ENCODE measurements at places on chromosomes 6 and 20.

GRCh38 chr6:28771401-28772267 lies 152.2 kb downstream of the TRIM27 start:
- no peak for DNase-seq

GRCh38 chr20:14996883-14997672 lies 659.7 kb upstream of the FLRT3 start:
- no peak for DNase-seq

- DNase-seq: no peak
These were observed 88.9 kb downstream of the HIVEP2 start for GRCh38 chr6:142855893-142856623.

DNA sequence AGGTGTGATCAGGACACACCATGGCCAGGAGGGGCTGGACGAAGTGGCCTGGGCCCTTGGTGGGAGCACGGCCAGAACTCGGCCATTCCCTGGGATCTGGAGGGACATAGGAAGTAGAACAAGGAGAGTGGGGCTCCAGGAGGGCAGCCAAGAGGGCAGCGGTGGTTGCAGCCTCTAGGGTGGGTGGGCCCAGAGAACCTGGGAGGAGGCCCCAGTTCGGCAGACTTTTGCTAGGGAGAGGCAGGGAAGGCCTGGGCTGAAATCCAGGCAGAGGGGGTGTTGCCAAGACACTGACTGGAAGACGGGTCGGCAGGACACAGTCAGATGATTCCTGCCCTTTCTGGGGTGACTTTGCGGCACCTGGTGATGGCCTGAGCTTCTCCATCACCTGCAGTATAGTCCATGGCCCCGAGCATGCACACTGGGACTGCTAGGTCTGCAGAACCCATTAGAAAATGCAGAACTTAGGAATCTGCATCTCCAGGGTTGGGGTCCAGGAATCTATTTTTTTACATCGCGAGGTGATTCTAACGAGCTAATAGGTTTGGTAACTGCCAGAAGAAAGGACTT lies 224.8 kb downstream of the SYNDIG1 start:
- DNase-seq: no peak

GRCh38 chr6:21633511-21634109 lies 40.1 kb downstream of the SOX4 start:
- no peak for DNase-seq

GRCh38 chr6:142914369-142914768 lies 30.6 kb downstream of the HIVEP2 start:
- no peak for DNase-seq

DNA sequence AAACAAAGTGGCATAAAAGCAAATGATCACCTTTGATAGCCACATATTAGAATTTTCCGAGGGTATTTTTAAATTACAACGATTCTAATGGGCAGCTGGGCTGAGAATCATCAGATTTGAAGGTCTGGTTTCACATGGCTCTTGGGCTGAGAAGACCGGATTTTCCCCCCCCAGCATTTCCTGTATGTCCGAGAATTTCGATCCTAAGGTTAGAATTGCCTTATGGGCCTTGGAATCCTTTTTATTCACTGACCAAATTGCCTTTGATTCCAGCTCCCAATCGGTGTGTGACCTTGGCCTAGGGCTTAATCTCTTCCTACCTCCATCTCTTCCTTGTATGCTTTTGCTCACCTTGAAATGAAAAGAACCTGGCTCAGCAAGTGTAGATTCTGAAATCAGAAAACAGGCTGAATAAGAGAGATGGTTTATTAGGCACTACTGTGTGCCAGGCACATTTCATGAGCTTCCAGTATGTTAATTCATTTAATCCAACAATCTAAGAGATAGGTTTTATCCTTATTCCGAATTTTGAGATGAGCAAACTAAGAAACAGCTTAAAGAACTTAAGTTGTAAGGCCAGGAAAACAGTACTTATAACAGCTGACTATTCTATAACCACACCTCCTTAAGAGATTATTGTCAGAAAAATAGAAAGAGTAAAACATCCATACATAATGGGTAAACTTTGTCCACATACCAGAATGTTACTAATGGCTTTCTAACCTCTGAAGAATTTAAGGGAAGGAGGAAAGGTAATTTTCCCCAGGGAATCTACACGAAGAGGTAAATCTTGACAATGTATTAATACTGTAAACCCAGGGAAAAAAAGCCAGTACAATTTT lies 39.4 kb downstream of the HFE start:
- no peak for DNase-seq

GRCh38 chr20:23082846-23083552 lies 3.1 kb downstream of the CD93 start:
- no peak for DNase-seq

DNA sequence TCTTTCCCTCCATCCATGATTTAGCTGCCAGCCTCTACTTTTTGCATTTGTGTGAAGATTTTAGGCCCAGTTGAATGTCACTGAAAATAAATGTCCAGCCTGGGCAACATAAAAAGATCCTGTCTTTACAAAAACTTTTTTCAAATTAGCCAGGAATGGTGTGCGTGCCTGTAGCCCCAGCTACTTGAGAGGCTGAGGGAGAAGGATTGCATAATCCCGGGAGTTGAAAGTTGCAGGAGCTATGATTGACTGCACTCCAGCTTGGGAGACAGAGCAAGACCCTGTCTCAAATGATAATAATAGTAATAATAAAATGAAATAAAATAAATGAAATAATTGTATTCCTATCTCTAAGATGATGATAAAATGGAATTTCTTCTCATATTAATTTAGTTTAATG lies 5.0 kb upstream of the GFOD1 start:
- no peak for DNase-seq

- no peak for DNase-seq
These were observed 7.7 kb upstream of the GFRA4 start for GRCh38 chr20:3670945-3671344.

DNA sequence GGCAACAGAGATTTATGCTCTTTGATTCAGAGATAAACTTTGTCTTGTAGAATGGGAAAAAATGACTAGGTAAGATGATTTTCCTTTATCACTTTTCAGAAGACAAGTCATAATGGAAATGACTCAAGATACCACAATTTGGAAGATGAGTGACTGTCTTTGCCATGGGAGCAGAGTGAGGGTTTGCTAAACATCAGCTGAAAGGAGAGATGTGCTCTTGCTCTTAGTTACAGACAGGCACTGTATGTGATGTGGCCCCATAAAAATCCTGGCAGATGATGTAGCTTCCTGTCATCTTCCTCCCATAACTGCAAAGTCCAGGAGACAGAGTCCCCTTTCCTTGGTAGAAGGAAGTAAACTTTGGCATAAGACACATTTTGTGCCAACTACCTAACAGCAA lies 47.6 kb downstream of the BACH2 start:
- no peak for DNase-seq

- no peak for DNase-seq
These were observed 44.6 kb downstream of the DPPA5 start for GRCh38 chr6:73309535-73309784.

DNA sequence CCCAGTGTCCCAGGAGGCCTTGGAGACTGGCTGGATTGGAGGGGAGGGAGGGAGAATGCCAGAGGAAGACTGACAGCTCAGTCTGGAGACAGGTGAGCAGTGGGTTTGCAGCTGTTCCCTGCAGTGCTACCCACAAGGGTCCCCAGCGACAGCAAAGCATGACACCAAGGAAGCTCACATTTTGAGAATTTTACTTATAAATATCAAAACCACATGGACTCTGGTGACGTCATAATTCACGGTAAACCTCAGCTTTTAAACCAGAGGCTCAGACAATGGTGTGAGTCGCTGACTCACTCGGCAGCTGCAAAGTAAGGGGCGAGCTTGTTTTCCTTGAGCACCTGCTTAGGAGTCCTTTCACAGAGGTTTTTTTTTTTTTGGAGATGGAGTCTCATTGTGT lies 65.2 kb downstream of the THBS2 start:
- peak; percentile 16 for DNase-seq

DNA sequence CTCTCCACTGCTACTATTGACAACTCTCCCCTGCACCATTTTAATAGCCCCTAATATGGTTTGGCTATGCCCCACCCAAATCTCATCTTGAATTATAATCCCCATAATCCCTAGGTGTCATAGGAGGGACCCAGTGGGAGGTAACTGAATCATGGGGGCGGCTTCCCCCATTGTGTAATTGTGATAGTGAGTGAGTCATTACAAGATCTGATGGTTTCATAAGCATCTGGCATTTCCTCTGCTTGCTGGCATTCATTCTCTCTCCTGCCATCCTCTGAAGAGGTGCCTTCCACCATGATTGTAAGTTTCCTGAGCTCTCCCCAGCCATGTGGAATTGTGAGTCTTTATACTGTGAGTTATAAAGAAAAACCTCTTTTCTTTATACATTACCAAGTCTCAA lies 74.1 kb upstream of the TCF21 start:
- peak; percentile 49 for DNase-seq

GRCh38 chr20:10565922-10566897 lies 107.6 kb downstream of the JAG1 start:
- DNase-seq: no peak

DNA sequence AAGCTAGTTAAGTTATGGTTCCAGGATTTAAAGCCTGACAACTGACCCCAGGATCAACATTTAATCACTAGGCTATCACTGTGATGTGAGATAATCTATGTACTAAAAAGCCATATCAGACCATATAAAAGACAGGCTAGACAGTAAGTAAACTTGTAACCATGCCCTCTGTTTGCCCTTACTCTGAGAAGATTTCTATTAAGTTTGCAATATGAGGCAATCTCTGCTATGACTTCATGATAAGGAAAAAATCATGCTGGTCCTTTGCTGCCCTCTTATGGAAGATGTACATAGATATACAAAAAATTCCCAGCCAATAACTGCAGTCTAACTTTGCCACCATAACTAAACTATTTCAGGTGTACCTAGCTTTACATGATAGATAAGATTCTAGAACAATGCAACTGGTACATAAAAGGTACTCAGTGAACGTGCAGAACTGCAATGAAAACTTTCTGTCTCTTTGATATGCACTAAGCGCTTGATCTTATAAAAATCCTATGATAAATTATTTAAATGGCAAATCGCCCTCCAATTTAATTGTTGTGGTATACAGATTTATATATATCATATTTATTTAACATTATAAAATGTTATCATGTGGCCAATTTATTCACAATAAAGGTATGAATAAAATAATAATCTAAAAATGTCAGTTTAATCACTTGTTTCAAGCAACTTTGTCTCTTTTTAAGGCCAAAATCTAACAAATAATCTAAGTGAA lies 70.5 kb downstream of the FAM217A start:
- DNase-seq: peak; percentile 66

GRCh38 chr6:101853231-101854085 lies 459.9 kb downstream of the GRIK2 start:
- DNase-seq: no peak

- no peak for DNase-seq
These were observed 279.0 kb downstream of the MAFB start for GRCh38 chr20:40410028-40410427.

- DNase-seq: no peak
These were observed 417.7 kb upstream of the JARID2 start for GRCh38 chr6:14828201-14828611.

DNA sequence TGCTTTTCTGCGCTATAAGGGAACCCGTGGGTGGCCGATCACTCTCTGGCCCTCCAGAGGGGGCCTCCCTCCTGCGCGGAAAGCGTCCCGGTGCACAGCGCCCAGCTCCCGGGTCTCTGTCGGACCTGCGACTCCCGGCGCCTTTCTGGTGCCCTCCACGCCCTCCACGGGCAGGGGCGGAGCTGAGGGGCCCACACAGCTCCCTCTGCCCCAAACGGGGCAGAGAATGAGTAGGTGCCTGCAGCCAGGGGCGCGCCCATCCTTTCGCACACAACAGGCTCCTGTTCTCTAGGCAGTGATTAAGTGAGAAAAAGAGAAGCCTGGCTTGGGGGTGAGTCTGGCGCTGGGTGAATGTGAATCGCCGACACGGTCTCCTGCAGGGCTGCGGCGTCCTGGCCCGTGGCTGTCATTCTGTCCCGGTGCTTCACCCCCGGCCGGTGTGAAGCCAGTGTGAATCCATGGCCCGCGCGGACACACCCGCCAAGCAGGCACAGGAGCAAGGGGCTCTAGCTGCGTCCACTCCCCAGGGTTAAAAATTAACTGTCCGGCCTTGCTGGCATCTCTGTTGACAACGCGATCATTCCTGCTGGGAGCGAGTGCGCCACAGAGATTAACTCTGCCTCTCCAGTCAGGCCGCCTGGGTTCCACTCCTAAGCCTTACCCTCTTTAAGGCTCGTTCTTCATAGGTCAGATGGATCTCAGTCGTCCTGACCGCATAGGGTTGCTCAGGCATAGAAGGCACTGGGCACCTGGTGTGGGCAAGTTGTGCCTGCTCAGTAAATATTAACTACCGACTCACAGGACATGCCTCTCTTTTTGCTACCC lies 88.8 kb downstream of the PCSK2 start:
- no peak for DNase-seq

- DNase-seq: no peak
These were observed 28.5 kb upstream of the GFOD1 start for GRCh38 chr6:13515912-13516311.

- DNase-seq: no peak
These were observed 21.5 kb downstream of the COL9A3 start for GRCh38 chr20:62838128-62838891.

DNA sequence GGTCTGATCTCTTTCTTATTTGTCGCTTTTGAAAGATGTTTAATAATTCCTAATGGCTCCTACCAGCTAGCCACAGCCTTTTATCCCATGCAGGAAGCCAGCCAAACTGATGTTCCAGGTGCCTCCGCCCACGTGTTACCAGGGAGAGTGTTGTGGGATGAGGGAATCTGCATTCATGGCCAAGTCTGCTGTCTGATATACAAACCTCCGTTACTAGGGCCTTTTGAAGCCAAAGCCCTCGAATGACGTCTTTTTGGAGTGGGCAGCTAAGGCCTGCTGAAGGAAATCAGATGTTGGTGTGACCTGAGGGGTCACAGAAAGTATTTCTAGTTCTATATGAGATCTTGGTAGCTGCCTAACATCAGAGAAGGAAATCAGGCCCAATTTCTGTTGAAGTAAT lies 21.3 kb downstream of the STK35 start:
- DNase-seq: no peak

DNA sequence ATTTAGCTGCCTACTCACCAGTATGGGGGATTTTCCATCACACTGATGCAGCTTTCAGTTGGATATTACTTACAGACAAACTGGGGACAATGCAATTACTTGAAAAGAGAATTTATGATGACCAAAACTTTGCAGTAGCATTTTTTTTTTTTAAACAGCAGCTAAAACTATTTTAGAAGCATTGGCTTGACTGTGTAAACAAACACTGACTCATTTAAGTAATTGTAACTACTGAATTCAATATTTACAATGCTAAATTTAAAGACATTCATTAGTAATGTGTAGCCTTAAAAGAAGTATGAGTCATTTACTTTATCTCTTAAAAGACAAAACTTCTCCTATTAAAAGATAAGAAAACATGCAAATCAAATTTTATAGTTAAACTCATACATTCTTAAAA lies 295.9 kb upstream of the FERMT1 start:
- no peak for DNase-seq

- peak; percentile 69 for DNase-seq
These were observed 210.1 kb upstream of the CCN2 start for GRCh38 chr6:132161283-132161682.

- DNase-seq: no peak
These were observed 15.3 kb downstream of the RAB5IF start for GRCh38 chr20:36620917-36621316.

- DNase-seq: no peak
These were observed 1044.7 kb downstream of the GRIK2 start for GRCh38 chr6:102438171-102438570.

GRCh38 chr20:40511478-40511877 lies 177.6 kb downstream of the MAFB start:
- DNase-seq: no peak

GRCh38 chr6:16973545-16974386 lies 128.1 kb upstream of the STMND1 start:
- DNase-seq: no peak
